ENCODE measurements at places on chromosomes 5 and 9.

GRCh38 chr9:87567001-87567400 is 69.3 kb downstream of the DAPK1 start:
- no peak for DNase-seq

GRCh38 chr9:111965566-111966019 is 69.0 kb downstream of the UGCG start:
- no peak for DNase-seq

GRCh38 chr5:173971681-173972345 is 17.2 kb upstream of the C5orf47 start:
- DNase-seq, result no peak

- DNase-seq, result no peak
Measured at GRCh38 chr9:84669013-84669287, 579 bp upstream of the NTRK2 start.

DNA sequence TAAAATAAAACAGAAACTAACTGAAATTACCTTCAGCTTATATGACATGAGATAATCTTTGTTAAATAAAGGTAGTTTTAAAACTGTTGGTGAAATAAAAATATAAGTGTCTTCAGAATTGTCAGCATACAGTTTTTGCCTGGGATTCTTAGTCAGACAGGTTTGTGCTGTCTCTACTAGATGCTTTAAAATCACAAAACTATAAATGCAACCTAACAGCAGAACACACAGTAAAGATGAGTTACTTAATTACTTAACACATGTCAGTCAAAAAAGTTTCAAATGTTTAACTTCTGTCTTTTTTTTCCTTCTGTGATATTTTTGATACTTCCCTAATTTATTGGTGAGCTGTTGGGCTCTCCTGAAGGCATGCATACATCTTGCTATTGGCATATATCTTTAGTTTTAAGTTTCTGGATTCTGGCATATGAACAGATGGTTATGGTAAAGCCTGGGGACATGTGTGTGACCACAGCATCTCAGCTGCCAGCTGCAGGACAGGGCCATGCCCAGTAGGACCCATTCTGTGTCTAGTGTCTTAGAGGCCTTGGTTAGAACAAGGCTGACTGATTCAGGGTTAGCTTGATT is 231.1 kb upstream of the NUDT12 start:
- DNase-seq, result no peak
